ENCODE measurements at places on chromosomes 3 and 15.

- no peak for DNase-seq
Measured at GRCh38 chr3:139533781-139534454, 5.6 kb downstream of the RBP1 start.

- no peak for DNase-seq
Measured at GRCh38 chr3:187274977-187275338, 16.6 kb downstream of the MASP1 start.

- no peak for DNase-seq
Measured at GRCh38 chr15:77039848-77040247, 31.1 kb downstream of the TSPAN3 start.

DNA sequence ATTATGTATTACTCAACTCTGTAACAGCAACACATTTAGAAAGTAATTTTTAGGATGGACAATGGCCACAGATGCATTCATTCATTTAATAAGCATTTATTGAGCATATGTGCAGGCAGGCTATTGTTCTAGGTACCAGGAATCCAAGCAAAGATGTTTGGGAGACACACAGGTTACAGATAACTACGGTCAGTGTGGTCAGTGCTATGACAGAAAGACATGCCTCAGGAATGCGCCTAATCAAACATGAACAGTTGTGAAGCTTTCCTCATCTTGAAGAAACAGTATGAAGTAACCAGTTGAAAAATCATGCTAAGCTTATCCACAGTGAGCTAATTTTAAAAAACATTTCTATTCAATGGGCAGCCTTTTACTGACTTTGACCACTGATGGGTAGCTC lies 155.4 kb upstream of the CCDC54 start:
- no peak for DNase-seq

DNA sequence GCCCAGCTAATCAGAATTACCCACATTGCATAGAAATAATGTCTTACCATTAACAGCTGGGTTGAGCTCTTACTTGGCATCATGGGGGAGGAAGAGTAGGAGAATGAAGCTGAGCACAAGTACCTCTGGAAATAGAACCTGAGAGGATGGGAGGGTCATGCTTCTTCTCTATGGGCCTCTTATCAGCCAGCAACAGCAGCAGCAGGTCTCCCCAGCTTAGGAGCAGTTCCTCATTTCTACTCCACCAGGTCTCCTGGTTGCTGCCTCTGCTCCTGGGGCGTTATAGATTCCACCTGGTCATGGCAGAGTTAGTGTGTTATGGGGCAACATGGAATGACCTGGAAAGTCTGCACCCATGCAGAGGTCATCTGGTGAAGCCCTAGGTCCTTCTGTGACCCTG lies 3.4 kb downstream of the FSD2 start:
- no peak for DNase-seq

DNA sequence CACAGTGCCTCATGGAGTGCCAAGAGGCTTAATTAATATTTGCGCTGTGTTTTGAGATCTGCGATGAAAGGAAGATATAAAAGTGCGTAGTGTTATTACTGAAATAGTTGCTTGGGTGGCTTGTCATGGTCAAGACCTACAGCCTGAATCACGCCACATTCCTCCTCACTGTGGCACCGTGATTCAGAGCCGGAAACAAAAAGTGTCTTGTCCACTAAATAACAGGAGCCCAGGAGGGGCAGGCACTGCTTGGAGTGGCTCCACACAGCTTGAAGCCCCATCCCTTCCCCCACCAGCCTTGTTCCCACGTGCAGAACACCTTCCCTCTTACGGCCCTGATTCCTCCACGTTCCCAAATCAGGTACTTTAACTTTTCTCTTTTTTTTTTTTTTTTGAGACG lies 1.2 kb upstream of the LRRC15 start:
- no peak for DNase-seq

GRCh38 chr15:94547711-94548110 lies 316.4 kb downstream of the MCTP2 start:
- DNase-seq = no peak

DNA sequence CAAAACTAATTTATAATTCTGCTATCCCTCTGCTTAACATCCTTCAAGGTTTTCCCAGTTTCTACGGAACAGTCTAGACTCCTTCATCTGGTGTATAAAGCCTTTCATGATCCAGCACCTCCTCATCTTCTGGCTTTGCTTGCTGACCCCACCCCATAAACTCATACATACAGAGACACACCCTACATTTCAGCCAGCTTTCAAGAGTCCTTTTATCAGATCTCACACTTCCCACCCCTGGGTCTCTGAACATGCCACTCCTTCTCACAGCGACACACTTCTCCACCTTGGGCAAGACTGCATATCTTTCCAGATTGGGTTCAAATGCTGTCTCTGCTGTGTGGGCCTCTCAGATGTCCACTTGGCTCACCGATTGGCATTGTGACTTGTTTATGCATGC lies 166.8 kb upstream of the LPP start:
- DNase-seq = no peak

DNA sequence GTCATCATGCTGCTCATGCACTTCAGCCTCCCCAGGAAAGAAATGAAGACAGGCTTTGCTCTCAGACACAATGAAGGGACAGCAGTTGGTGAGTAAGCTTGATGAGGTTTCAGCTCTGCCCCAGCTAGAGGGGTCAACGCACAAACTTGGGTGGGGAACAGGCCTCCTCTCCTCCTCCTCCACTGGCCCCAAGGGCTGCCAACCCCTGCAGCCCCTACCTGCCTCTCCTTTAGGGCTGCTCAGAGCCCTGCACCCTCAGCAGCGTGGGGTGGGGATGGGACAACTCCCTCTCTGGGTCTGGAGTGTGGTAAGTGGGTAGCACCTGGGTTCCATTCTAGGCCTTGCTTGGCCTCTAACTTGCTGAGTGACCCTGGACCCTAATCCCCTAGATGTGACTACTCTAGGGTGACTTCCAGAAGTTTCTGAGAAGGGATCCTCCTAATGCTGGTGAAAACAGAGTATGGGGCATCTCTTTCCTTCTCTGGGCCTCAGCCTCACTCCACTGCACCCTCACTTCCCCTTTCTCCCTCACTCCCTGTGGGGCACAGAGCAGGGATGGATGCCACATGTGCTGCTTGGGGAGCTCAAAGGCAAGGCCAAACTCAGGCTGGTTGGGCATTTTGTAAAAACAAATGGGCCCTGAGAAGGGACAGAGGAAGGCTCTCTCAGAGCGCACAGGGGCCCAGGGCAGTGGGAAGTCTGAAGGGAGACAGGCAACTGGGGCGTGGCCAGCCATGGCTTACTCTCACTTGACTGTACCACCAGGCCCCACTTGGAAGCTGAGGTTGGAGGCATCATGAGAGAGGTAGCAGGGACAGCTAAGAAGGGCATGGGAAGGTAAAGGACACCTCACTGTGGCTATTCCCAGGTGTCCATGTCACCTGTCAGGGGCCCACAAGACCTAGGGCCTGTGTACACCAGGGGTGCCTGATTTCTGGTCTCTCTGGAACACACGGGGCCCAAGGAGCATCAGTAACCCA lies 64.0 kb downstream of the SYNM start:
- no peak for DNase-seq

DNA sequence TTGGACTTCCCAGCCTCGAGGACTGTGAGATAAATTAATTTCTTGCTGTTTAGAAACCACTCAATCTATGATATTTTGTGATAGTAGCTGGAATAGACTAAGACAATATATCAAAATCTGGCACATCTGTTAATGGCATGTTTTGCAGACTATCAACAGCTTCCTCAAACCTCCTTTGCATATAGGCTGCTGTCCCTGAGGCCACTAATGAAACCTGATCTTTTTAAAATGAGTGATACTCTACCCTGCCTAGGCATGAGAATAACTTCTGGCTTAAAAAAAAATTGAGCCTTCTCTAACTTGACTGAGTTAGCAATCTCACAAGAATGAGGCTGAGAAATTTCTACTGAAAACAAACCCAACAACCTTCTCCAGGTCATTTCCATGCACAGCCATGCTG lies 176.0 kb upstream of the CRBN start:
- no peak for DNase-seq

- no peak for DNase-seq
Measured at GRCh38 chr3:87298111-87298718, 21.8 kb upstream of the POU1F1 start.

- no peak for DNase-seq
Measured at GRCh38 chr3:170539897-170540296, 46.0 kb downstream of the SLC7A14 start.

DNA sequence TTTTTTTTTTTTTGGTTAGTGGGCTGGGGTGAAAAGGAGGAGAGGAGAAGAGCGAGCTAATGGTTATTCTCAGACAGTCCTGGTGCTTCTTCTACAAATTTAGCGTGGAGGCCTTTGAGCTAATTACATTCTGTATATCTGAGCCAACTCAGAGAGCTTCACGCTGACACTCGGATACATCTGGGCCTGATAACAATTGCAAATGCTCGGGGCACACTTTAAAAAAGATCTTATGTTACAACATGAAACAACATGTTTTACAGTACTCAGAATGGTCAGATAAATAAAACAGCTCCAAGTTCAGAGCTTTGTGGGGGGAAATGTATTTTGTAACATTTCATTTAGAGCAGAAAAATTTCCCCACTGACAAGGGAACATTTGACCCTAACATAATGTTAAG lies 966.9 kb upstream of the NR2F2 start:
- no peak for DNase-seq

DNA sequence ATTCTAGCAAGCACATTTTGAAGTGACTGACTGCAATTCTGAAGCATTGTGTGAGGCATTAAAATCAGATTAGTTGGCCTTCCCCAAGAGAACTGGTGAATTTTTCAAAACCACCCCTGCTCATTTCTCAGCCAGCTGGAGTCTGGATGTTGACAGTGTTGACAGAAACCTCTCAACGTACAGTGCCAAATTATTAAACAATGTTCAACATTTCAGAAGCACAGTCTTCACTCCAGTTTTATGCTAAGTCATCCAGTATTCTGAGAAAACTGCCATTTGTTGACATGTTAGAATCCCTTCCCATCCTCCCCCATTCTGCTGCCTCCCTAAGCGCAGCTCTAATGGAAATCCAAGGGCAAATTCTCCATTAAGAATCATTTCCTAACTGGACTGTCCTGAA lies 369.3 kb upstream of the TRIM42 start:
- no peak for DNase-seq

GRCh38 chr15:95298729-95299128 lies 1031.8 kb upstream of the NR2F2 start:
- no peak for DNase-seq

DNA sequence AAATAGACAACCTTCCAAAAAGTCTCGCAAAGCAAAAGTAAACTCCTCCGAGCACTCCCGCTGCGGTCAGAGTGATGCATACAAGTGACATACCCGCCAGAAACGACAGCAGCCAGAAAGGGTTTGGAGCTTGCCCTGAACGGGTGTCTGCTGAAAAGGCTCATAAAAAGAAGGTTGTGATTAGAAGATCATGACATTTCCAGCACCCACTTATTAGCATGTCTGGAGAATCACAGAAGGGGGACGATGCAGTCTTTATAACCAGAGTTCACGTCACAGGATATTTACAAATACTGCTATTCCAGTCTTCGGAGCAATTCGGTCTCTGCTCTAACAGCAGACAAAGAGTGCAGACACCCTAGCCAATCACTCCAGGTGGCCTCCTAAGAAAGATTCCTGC lies 59.1 kb upstream of the FRMD4B start:
- no peak for DNase-seq

GRCh38 chr3:100067589-100067988 lies 46.7 kb downstream of the FILIP1L start:
- DNase-seq = no peak

DNA sequence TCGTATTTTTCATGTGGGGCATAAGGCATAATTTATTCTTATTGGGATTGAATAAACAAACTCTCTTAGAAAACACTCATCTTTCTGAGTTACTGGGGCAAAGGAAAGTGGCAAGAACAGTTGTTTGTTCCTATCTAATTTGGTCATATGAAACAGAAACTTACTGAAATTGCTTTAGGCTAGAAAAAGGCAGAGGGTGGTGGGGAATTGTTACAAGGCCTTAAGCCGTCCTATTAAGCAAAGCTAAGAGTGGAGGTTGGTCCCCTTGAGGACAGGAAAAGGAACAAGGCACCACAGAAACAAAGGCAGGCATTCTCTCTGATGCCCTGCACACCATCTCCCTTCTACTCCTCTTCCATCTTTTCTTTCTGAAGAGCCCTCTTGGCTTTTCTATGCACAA lies 830.9 kb downstream of the EDEM1 start:
- DNase-seq = no peak

- DNase-seq = no peak
Measured at GRCh38 chr3:127791221-127791913, 30.9 kb downstream of the MGLL start.

GRCh38 chr3:78015856-78016255 lies 976.0 kb downstream of the ROBO2 start:
- DNase-seq = no peak

DNA sequence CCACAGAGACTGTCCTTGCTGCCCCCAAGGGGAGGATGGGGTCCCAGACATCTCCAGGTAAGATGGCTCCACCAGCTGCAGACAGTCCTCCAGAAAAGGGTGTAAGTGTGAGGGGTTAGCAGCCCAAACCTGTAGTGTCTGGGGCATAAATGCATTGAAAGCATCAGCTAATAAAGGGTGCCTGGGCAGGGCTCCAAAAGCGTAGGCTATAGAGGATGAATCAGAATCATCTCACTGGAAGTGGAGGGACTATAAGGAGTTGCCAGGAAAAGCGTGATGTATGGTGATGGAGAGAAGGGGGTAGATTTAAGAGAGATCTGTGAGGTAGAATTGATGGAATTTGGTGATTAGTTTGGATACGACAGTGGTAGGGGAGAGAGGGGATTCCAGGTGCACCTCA lies 79.9 kb upstream of the ONECUT1 start:
- DNase-seq = no peak

GRCh38 chr15:81853150-81853748 lies 192.6 kb downstream of the MEX3B start:
- no peak for DNase-seq

GRCh38 chr3:58321791-58322190 lies 10.9 kb upstream of the PXK start:
- no peak for DNase-seq

GRCh38 chr3:167861649-167862048 lies 126.1 kb downstream of the SERPINI1 start:
- no peak for DNase-seq

GRCh38 chr3:99783011-99783573 lies 34.6 kb upstream of the CMSS1 start:
- no peak for DNase-seq

- no peak for DNase-seq
Measured at GRCh38 chr3:31124373-31124772, 229.9 kb upstream of the GADL1 start.

- no peak for DNase-seq
Measured at GRCh38 chr3:46508850-46509591, 11.2 kb downstream of the RTP3 start.

GRCh38 chr15:52382647-52383046 lies 87.0 kb upstream of the MYO5C start:
- no peak for DNase-seq

GRCh38 chr3:15646851-15647511 lies 45.4 kb downstream of the BTD start:
- no peak for DNase-seq

GRCh38 chr3:14371573-14372474 lies 30.6 kb upstream of the SLC6A6 start:
- no peak for DNase-seq

- no peak for DNase-seq
Measured at GRCh38 chr3:194140520-194141414, 4.8 kb downstream of the HES1 start.

GRCh38 chr15:79076661-79077060 lies 13.9 kb downstream of the RASGRF1 start:
- DNase-seq = no peak

GRCh38 chr3:99960941-99961340 lies 143.3 kb downstream of the CMSS1 start:
- DNase-seq = no peak

- no peak for DNase-seq
Measured at GRCh38 chr15:31346367-31347066, 19.9 kb downstream of the KLF13 start.

Data from activated T-cell treated with anti-CD3 and anti-CD28 coated beads for 4 hours (primary cell).